ENCODE measurements at places on chromosomes 12 and 14. TPM values are rescaled to one million over a fixed set of nuclear protein-coding genes. Genes with fewer than 3 reads are reported as not detected.

The RNFT2 gene
- 1.1 TPM for total RNA-seq

The CLECL1 gene
- not detected for total RNA-seq

The PLEK2 gene
- 24.5 TPM for total RNA-seq

The KCNK13 gene
- 0.28 TPM for total RNA-seq

The DAO gene
- total RNA-seq, result not detected

The PA2G4 gene
- total RNA-seq, result 125 TPM

The CLEC4D gene
- total RNA-seq, result 0.24 TPM

The KLRB1 gene
- 0.56 TPM for total RNA-seq

The SYNE2 gene
- total RNA-seq, result 99.8 TPM

The MYRFL gene
- total RNA-seq, result not detected

The SSPN gene
- 1.4 TPM for total RNA-seq

The HELB gene
- total RNA-seq, result 2.1 TPM

The ART4 gene
- 0.08 TPM for total RNA-seq

The IFNG-AS1 gene
- not detected for total RNA-seq

The SERPINA4 gene
- not detected for total RNA-seq

The KLRK1 gene
- total RNA-seq, result not detected

The SEL1L gene
- 33.0 TPM for total RNA-seq

The SPX gene
- 0.08 TPM for total RNA-seq

The MCRS1 gene
- 41.8 TPM for total RNA-seq

The EDDM3A gene
- total RNA-seq, result not detected

The MYH6 gene
- total RNA-seq, result not detected

The KERA gene
- total RNA-seq, result not detected

The SMIM41 gene
- not detected for total RNA-seq

The UNC79 gene
- total RNA-seq, result 0.04 TPM

The FAM222A gene
- total RNA-seq, result 5.4 TPM

The PAPLN gene
- 5.1 TPM for total RNA-seq

The SPIC gene
- total RNA-seq, result 0.16 TPM

The PAX9 gene
- total RNA-seq, result 83.6 TPM

The OR6J1 gene
- not detected for total RNA-seq

The KIF5A gene
- 0.16 TPM for total RNA-seq

The ADGRD1 gene
- 2.5 TPM for total RNA-seq

The RNASE2 gene
- total RNA-seq, result not detected

The FRS2 gene
- total RNA-seq, result 15.4 TPM

The TDRD9 gene
- 0.16 TPM for total RNA-seq

The NEMP1 gene
- 5.7 TPM for total RNA-seq

The SOX5 gene
- total RNA-seq, result 0.48 TPM

The PLEKHD1 gene
- total RNA-seq, result not detected

The BTBD7 gene
- 26.6 TPM for total RNA-seq

The BDKRB1 gene
- total RNA-seq, result 6.1 TPM

The OTX2 gene
- total RNA-seq, result not detected

The PDE3A gene
- total RNA-seq, result 0.56 TPM

The AQP6 gene
- not detected for total RNA-seq

The B4GALNT3 gene
- total RNA-seq, result 25.9 TPM

The INHBC gene
- not detected for total RNA-seq
